Activated B cell treated with CpG ODN at 0.5 μM for 24 hours (primary cell): ENCODE measurements at places on chromosomes 6 and 20. TPM values are rescaled to one million over a fixed set of nuclear protein-coding genes. Genes with fewer than 3 reads are reported as not detected.

DNA sequence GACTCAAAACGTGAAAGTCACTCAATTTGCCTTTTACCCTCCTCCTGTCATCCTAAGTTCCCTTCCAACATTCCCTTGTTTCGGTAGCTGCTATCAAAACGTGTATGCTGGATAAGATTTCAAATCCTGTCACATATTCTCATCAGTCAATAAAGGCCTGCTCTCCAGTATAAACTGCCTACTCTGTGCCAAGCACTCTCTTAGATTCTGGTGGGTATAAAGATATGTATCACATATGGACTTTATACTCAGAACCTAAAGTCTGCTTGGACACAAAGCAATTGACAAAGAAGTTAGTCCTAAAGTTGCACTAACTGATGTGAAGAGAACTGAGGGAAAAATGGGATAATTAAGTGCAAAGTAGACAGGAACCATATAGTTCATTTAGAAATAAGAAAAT, 476.6 kb upstream of the MARCKS start:
- H3K36me3 ChIP-seq, result no peaks in the 10 kb centered on the region
- H3K27me3 ChIP-seq, result peaks cover 10% of the 10 kb centered on the region
- peaks cover 7% of the 10 kb centered on the region for H3K4me1 ChIP-seq
- DNase-seq, result no peak
- H3K27ac ChIP-seq, result no peak overlapping the region

- no peak overlapping the region for H3K27ac ChIP-seq
- H3K36me3 ChIP-seq, result no peaks in the 10 kb centered on the region
- DNase-seq, result no peak
- H3K4me1 ChIP-seq, result peaks cover 16% of the 10 kb centered on the region
- H3K4me3 ChIP-seq, result no peak overlapping the region
Measured at GRCh38 chr6:154298297-154298696, 58.3 kb downstream of the IPCEF1 start.

GRCh38 chr6:79697430-79697829, 66.3 kb downstream of the SH3BGRL2 start:
- no peaks in the 10 kb centered on the region for H3K36me3 ChIP-seq
- peaks cover 3% of the 10 kb centered on the region for H3K27me3 ChIP-seq
- H3K27ac ChIP-seq, result no peak overlapping the region
- H3K4me3 ChIP-seq, result no peak overlapping the region

GRCh38 chr6:89118931-89119330, 1.1 kb upstream of the SRSF12 start:
- H3K27ac ChIP-seq, result no peak overlapping the region
- H3K4me3 ChIP-seq, result peak overlapping the region; percentile 61
- H3K36me3 ChIP-seq, result no peaks in the 10 kb centered on the region
- peaks cover 6% of the 10 kb centered on the region for H3K4me1 ChIP-seq
- DNase-seq, result no peak

Gene KIF25
- total RNA-seq, result not detected in 2 replicates

Gene TBX18
- not detected in 2 replicates for total RNA-seq

Gene ZC2HC1B
- 1.5 and 2.3 TPM in 2 replicates for total RNA-seq

Gene CGA
- not detected in 2 replicates for total RNA-seq

Gene MRPS10
- total RNA-seq, result 35.7 and 37.0 TPM in 2 replicates

DNA sequence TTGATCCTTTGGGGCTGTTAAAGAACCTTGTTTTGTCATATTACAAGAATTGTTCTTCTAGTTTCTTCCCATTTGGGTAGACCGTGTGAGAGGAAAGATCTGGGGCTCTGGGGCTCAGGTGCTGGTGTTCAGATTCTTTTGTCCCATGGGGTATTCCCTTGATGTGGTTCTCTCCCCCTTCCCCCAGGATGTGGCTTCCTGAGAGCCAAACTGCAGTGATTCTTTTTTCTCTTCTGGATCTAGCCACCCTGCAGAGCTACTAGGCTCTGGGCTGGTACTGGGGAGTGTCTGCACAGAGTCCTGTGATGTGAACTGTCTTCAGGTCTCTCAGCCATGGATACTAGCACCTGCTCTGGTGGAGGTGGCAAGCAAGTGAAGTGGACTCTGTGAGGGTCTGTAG, 480.5 kb upstream of the MAN1A1 start:
- peaks cover 4% of the 10 kb centered on the region for H3K27me3 ChIP-seq
- H3K36me3 ChIP-seq, result no peaks in the 10 kb centered on the region
- H3K27ac ChIP-seq, result no peak overlapping the region
- H3K4me3 ChIP-seq, result no peak overlapping the region

Gene SRMS
- 0.16 TPM in 1 of 2 replicates, not detected in the other for total RNA-seq

Gene PRICKLE4
- total RNA-seq, result 0.75 TPM in 1 of 2 replicates, not detected in the other

- no peaks in the 10 kb centered on the region for H3K36me3 ChIP-seq
- no peak for DNase-seq
- H3K4me1 ChIP-seq, result peaks cover 7% of the 10 kb centered on the region
- H3K27me3 ChIP-seq, result peaks cover 3% of the 10 kb centered on the region
- no peak overlapping the region for H3K27ac ChIP-seq
Measured at GRCh38 chr20:43936805-43937204, 22.2 kb downstream of the TOX2 start.
